ENCODE measurements at places on chromosomes 12 and 14.

GRCh38 chr12:48388460-48388859, 37.7 kb upstream of the ZNF641 start:
- no peak for DNase-seq

- DNase-seq = no peak
These were observed 159.3 kb downstream of the SLC2A13 start for GRCh38 chr12:39946361-39947280.

GRCh38 chr12:74689071-74689655, 151.5 kb downstream of the ATXN7L3B start:
- DNase-seq = no peak

GRCh38 chr14:69324341-69324931, 64.5 kb downstream of the GALNT16 start:
- no peak for DNase-seq

DNA sequence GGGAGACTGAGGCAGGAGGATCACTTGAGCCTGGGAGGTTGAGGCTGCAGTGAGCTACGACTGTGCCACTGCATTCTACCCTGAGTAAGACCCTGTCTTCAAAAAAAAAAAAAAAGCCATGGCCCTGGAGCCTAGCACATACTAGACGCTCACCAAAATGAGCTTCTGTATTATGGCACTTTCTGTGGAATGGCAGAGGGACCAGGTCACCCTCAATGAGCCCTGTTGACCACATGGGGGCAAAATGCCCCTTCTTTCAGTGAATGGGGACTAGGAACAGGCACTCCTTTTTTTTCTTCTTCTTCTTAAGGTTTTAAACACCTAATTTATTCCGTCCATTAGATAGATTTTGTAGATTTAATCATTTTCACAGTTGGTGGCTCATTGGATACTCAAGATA, 50.5 kb downstream of the FAM222A start:
- DNase-seq = no peak

DNA sequence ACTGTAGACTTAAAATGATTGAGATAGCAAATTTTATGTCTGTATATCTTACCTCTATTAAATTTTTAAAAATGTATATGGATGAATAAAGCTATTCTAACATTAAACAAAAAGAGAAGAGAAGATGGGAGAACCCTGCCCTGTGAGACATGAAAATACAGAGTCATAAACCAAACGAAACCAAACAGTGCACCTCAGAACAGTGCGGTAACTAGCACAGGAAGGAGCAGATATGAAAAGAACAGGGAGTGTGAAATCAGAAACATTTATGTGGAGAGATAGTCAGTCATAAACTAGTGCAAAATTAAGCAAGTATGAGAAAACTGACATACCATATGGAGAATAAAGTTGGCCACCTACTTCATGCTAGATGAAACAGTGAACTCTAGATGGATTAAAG, 135.1 kb downstream of the ERC1 start:
- DNase-seq = no peak

- DNase-seq = no peak
These were observed 44.0 kb downstream of the RAD52 start for GRCh38 chr12:905261-906031.

DNA sequence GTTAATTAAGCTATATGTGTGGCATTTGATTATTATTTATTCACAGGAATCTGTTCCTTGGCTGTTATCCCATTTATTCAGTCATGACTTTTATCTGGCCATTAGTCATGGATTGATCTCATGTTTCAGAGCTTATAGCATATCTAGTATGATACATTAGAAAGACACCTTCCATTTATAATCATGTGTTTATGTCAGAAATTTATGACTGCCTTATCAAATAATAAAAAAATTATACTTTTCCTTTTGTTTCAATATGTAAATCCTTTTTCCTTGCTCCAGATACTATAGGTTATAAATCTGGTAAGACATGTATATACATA, 248.0 kb upstream of the PDE3A start:
- no peak for DNase-seq

DNA sequence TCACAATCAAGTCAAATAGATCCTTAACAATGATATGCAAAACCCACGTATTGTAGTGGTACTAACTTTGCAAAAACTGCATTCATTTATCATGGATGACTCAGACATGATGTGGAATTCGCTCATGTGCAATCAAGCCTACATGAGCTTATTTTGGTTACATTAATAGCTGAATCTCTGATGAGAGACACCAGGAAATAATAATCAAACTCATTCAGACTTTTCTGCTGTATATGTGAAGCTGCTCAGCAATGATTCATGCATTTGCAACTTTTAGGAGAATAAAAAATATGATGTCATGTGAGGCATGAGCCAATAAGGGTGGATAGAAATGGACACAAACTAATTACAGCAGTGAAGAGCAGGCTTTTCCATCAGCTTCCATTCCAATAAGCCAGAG, 1075.8 kb upstream of the TMEM132C start:
- DNase-seq = no peak

GRCh38 chr12:95319694-95320331, 102.2 kb downstream of the VEZT start:
- no peak for DNase-seq

- no peak for DNase-seq
These were observed 2.3 kb downstream of the LARP4 start for GRCh38 chr12:50403001-50403440.

GRCh38 chr12:108119126-108119973, 9.7 kb upstream of the WSCD2 start:
- no peak for DNase-seq

DNA sequence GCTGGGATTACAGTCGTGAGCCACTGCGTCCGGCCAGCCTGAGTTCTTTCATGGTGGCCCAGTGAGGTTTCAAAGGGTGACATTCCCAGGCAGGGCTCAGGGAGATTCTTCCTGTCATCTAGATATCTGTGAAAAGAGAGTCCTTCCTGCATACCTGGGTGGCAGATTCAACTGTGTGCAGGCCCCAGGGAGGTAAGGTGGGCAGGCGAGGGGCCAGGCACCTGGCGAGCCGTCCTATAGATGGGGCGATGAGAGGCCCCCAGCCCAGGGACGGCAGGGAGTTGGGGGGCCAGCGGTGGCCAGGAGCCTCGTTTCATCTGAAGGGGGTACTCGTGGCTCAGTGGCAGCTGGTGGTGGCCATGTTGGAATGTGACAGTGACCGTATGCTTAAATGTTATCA, 7.1 kb upstream of the EP400 start:
- no peak for DNase-seq

- no peak for DNase-seq
These were observed 40.9 kb upstream of the LRIG3 start for GRCh38 chr12:58961166-58961565.

GRCh38 chr14:65476273-65476941, 63.9 kb downstream of the FUT8 start:
- DNase-seq = no peak

- no peak for DNase-seq
These were observed 55.7 kb downstream of the ITPK1 start for GRCh38 chr14:93059917-93060545.

DNA sequence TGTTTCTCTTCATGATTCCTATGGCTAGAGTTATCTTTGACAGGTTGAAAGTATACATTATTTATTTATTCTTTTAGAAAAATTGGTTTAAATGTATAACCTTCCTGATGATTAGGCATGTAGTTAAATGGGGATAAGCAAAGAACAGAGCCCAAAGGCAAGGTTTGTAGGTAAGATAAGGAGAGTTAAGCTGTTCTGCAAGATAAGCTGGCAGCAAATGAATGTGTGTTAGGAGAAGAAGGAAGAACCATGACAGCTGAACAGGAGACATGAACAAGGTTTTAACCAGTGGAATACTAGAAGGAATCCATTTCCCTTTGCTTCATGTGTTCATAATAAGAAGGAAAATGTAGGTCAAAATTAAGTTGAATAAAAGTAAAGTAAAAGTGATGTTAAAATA, 1330.1 kb upstream of the USP15 start:
- DNase-seq = no peak

DNA sequence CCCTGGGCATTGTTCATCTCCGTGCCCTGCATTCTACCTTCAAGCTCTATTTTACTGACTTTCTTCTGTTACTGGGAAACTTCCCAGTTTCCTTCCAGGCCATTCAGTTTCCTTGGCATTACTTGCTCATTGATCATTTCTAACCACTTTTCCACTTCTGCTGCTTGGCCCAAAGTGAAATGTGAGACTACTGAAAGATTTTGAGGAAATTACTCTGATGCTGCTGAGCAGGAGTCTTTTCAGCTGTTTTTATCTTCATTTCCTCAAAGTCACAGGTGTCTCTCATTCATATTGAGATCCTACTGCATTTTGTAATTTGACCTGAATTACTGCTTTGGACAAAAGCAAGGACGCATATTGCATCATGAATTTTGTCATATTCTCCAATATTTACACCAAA, 26.4 kb upstream of the DBX2 start:
- DNase-seq = no peak

GRCh38 chr12:34346372-34347034, 324.2 kb downstream of the ALG10 start:
- DNase-seq = no peak

DNA sequence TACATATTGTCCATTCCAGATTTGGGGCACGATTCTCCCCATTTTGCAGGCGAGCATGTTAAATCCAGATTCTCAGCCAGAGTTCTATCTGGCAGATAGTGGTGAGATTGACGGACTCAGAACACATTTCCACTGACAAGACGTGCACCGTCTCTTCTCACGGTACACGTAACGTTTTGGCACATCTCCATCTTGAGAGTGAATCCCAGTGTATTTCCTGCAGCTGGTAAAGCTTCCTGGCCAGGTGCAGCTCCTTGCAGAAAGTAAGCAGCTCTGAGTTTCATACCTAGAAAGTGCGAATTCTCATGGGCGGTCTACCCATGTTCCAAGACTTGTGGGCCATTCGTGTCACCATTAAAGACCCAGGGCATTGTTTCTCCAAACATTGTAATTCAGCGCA, 102.6 kb downstream of the TSPAN9 start:
- DNase-seq = no peak

DNA sequence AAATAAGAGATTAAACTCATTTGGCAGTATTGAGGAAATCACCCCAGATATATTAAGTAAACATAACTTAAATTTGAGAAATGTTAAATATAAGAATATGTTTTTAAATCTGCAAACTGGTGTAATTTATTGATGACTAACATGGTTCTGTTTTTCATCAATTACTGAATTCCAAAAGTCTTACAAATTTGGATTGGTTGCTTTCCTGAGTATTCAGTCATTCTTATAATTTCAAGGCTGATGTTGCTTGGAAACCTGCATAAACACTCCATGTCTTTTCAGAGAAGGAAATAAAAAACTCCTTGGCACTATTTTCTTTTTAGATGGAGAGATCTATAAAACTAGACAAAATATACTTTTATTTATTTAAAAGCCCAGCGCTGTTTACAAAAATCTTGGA, 71.7 kb downstream of the NOVA1 start:
- DNase-seq = no peak

- no peak for DNase-seq
These were observed 199.6 kb upstream of the TMEM260 start for GRCh38 chr14:56379956-56380355.

GRCh38 chr12:89733579-89734201, 25.1 kb upstream of the ATP2B1 start:
- no peak for DNase-seq

GRCh38 chr14:68145036-68145435, 325.5 kb downstream of the RAD51B start:
- DNase-seq = no peak

DNA sequence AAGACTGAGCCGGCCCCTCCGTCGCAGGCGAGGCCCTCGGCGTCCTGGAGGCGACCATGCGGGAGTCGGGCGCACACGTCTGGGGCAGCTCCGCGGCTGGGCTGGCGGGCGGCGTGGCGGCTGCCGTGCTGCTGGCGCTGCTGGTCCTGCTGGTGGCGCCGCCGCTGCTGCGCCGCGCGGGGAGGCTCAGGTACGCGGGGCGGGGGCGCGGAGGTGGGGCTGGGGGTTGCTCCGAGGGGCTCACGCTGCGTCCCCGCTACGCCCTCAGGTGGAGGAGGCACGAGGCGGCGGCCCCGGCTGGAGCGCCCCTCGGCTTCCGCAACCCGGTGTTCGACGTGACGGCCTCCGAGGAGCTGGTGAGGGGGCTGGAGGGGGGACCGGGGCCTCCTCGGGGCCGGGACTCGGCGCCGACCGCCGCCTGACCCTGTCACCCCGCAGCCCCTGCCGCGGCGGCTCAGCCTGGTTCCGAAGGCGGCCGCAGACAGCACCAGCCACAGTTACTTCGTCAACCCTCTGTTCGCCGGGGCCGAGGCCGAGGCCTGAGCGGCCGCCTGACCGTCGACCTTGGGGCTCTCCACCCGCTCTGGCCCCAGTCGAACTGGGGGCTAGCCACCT, 7.8 kb downstream of the AMN start:
- no peak for DNase-seq

DNA sequence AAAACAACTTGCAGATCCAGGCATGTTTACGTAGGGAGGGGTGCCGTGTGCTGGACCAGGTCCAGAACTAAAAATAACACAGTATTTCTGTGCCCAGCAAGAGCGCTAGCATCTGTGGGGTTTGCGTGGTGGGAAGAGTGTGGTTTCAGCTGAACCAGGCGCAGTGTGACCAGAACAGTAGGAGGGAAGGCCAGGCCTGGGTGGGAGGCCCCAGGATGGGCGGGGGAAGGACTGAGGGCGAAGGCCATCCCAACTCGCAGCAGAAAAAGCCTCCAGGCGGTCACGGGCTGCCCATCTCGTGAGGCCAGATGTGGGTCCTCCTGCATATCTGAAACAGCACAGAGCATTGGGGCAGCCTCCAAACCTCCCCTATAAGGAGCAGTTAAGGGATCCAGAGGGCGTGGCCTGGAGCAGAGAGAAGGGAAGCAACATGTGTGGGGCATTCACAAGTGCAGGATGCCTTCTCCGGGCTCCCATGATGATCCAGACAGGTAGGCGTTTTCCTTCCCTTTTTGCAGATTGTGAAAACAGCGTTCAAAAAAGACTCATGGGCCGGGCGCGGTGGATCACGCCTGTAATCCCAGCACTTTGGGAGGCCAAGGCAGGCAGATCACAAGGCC, 17.8 kb upstream of the CD9 start:
- DNase-seq = no peak

Data from GM19239 (cell line).